ENCODE measurements at places on chromosomes 2 and 18.

DNA sequence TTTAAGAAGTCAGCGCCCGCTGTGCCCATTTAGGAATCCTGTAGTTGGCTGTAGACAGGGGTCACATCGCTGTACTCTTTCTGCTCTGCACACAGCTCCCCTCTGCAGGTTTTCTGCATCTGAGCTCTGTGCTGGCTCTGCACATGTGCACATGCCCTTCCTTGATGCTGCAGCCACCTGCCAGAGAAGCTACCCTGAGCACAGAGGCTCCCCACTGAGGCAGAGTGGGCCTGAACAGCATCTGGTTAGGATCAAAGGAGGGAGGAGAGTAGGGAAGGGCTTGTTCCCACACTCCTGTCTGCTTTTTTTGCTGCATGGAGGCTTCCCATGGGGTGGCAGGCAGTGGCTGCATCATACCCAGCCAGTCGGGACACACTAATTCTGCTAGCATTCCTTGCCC is 238.9 kb downstream of the FHOD3 start:
- DNase-seq, result no peak

DNA sequence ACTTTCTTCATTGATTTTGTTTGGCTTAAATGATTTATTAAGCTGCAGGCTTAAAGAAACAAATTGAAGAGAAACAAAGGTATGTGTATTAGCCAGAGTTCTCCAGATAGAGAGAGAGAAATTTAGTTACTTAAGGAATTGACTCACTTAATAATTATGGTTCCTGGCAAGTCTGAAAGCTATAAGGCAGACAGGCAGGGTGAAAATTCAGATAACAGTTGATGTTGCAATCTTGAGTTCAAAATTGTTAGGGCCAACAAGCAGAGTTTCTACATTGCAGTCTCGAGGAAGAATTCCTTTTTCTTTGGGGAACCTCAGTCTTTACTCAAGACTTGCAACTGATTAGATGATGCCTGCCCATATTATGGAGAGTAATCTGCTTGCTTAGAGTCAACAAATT is 593.5 kb downstream of the ADCYAP1 start:
- no peak for DNase-seq

- no peak for DNase-seq
Observed at GRCh38 chr2:157857881-157858280, 18.2 kb downstream of the ACVR1 start.

DNA sequence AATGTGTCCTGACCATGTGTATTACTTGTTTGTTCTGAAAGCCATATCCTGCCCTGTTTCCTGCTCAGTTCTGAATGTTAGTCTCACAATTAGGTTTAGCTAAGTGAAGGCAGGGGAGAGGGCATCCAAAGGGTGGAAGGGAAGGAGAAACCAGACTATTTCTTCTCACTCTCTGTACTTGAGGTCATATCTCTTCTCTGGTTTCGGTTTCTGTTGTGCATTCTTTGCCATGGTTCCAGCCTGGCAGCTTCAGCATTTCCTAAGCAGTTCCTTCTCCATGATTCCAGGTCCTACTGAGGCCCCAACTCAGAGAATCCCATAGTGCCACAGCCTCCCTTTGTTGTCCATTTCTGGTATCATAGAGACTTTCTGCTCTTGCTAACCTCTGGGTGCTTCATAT is 40.3 kb upstream of the HNMT start:
- DNase-seq, result no peak

GRCh38 chr2:68452158-68452900 is 14.8 kb downstream of the FBXO48 start:
- no peak for DNase-seq

DNA sequence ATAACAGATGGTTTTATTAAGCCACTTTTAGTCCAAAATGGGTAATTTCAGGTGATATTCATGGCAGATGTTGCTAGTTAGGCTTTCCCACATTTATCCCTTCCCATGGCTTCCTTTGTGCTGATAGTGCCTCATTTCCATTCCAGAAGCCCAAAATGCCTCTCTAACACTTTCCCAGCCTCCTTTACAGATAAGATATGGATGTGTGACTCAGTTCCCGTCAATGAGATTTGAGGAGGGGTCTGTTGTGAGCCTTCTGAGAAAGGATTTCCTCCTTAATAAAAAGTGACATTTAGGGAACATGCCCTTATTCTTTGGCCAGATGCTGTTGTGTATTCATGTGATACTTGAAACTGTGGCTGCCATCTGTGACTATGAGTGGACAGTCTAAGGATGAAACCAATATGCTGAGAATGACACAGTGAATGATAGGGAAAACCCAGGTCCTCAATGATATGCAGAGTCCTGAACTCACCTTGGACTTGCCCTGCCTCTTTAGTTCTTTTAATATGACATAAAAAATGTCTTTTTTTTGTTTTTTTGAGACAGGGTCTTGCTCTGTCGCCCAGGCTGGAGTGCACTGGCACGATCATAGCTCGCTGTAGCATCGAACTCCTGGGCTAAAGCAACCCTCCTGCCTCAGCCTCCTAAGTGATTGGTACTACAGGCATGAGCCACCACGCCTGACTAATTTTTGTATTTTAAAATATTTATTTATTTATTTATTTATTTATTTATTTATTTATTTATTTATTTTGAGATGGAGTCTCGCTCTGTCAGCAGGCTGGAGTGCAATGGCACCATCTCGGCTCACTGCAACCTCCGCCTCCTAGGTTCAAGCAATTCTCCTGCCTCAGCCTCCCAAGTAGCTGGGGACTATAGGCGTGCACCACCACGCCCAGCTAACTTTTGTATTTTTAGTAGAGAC is 5.8 kb upstream of the ACSL3 start:
- no peak for DNase-seq

DNA sequence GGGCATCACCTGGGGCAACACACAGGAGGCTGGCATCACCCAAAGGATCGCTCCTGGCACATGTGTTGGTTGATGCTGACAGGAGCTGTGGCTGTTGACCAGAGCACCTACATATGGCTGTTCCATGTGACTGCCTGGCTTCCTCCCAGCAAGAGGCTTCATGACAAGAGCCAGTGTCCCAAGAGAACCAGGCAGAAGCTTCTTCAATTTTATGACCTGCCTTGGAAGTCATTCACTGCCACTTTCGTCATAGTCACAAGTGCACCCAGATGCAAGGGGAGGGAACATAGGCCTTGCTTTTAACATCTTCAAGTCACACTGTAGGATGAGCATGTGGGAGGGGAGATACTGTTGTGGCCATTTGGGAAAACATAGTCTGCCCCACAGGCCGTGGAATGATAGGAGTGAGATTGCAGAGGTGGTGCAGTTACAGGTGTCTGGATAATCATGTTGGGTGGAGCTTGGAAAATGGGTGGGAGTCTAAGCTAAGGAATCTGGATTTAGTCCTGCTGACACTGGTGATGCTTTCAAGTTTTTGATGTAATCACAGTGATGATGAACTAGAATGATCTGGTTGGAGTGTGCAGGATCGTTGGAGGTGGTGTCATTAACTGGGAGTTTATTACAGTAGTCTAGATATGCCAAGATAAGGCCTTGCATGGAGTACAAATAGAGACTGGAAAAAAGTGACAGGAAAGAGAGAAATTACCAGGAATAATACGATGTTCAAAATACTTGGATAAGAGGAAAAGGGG is 107.0 kb downstream of the RAPGEF4 start:
- DNase-seq, result no peak

DNA sequence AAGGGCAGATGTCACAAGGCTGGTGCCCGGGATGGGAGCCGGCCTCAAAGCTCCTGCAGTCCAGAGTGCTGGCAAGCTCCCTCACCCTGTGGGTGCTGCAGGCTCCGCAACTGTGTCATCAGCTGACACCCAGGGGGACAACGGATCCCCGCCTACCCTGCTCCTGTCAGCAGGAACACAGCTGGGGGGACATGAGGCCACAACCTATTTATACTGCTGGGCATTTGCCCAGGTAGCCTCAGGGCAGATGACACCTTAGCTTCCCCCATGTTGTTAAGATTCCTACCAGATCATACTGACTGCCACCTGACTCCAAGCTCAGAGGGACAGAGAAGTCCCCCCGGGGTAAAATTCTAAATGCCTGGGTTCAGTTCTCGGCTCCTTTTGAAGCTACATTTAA is 1.2 kb downstream of the ANKRD23 start:
- DNase-seq, result no peak

DNA sequence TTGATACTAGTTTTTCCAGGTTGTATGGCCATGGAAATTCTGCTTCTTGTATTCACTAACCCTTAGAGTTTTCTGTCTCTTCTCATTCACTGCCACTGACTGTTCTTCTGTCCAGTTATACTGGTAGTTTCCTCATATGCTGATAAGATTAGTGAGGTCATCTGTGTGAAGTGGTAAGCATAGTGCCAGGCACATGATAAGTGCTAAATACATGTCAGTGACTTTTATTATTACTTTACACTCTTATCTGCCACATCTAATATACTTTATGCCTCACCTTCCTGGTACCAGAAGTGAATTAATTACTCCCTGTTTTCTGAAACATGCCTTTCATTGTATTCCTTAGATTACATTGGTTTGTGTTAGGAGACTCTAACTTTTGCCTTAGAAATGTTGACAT is 91.3 kb downstream of the NBEAL1 start:
- no peak for DNase-seq

GRCh38 chr2:159982842-159983785 is 79.3 kb downstream of the PLA2R1 start:
- DNase-seq, result no peak

- no peak for DNase-seq
Observed at GRCh38 chr2:95234286-95234785, 27.0 kb downstream of the ZNF892 start.

GRCh38 chr2:172888714-172889669 is 153.3 kb downstream of the RAPGEF4 start:
- no peak for DNase-seq

- DNase-seq, result no peak
Observed at GRCh38 chr2:236216711-236217110, 47.5 kb downstream of the ASB18 start.

DNA sequence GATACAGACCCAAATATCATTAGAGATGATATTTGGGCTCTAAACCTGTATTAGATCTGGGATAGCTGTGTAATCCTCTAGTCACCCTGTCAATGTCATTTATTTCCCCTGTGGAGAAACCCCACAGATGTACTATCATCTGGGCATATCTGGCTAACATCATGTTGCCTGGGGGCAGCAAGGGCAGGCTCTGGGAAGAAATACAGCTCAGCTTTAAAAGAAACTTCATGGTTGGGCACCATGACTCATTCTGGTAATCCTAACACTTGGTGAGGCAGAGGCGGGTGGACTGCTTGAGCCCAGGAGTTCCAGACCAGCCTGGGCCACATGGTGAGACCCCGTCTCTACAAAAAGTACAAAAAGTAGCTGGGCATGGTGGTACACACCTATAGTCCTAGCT is 282.5 kb downstream of the SLC8A1 start:
- no peak for DNase-seq

DNA sequence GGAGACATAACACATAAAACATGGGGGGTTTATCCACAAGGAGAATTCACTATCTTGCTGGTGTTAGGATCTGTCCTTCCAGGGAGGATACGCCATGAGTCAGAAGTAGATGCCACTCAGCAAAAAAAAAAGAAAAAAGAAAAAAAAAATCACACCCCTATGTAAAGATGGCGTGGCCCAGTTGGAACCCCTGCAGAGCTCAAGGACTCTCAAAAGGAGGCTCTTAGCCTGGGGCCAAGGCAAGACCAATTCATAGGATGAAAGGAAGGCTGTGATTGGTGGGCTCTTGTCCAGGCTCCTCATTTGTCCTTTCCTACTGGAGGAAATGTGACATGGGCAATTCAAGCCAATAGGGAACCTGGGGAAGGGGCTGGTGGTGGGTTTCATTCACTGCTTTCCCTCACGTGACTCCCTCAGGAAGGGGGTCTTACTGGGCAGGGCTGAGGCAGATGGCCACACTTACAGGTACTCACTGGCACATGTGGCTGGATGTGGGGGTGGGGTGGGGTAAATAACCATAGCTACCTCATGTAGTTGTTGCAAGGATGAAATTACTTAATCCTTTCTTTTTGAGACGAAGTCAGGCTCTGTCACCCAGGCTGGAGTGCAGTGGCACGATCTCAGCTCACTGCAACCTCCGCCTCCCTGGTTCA is 38.7 kb upstream of the HAAO start:
- DNase-seq, result no peak

- no peak for DNase-seq
Observed at GRCh38 chr2:204645018-204645773, 99.9 kb downstream of the PARD3B start.

DNA sequence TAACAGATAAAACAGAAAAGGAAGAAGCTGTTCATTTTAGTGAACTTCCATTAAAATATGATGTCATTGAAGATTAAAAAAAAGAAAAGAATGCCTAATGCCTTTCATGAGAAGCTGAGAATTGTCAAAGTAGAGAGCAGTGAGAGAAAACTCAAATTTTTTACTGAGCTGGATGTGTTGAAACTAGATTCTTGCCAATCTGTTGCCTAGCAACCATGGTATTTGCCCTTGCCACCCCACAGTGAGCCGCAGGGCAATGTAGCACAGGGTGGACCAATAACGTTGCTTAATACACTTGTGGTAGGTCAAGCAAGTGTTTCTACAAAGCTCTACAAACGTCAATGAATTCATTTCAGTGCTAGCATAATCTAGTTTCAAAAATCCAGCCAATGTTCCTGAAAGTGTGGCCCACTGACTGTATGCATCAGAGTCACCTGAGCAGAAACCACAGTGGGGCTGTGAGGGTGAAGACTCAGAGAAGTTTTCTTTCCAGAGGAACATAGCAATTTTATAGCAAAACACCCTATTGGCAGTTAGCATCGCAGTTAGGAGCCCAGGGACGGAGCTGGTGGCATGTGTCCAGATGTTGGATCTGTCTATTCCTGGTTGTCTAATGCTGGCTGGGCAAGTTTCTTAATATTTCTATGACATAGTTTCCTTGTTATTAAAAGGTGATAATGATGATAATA is 132.2 kb downstream of the DOCK10 start:
- peak; percentile 41 for DNase-seq

GRCh38 chr2:134975281-134976009 is 56.8 kb downstream of the CCNT2 start:
- DNase-seq, result no peak

DNA sequence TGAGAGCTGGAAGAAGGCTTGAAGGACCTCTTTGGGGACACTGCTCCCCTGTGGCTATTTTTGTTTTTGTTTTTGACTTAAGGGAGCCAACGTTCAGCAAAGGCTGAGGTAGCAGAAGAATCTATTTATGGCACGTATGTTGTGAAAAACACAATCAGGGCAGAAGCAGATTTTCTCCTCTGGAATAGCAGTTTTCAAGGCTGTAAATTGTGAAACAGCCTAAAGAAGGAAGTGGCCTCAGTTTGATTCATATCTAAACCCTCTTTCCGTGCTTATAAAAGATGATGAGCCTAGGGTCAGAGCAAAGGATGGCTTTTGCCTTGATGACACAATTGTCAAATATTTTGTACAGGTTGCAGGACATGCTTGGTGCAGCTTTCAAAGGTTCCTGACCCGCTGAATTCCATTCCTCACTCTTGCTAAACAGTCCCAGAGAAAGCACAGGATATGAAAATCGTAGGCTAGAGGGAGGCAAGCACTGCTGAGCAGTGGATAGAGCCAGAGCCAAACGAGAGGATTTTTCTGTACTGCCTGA is 106.2 kb upstream of the DLX2 start:
- peak; percentile 13 for DNase-seq

- no peak for DNase-seq
Observed at GRCh38 chr18:41886126-41886807, 68.8 kb upstream of the PIK3C3 start.

- no peak for DNase-seq
Observed at GRCh38 chr18:26908906-26909305, 43.4 kb upstream of the AQP4 start.

All from SIG-M5 (cell line).